ENCODE measurements at places on chromosomes 5 and 9.

DNA sequence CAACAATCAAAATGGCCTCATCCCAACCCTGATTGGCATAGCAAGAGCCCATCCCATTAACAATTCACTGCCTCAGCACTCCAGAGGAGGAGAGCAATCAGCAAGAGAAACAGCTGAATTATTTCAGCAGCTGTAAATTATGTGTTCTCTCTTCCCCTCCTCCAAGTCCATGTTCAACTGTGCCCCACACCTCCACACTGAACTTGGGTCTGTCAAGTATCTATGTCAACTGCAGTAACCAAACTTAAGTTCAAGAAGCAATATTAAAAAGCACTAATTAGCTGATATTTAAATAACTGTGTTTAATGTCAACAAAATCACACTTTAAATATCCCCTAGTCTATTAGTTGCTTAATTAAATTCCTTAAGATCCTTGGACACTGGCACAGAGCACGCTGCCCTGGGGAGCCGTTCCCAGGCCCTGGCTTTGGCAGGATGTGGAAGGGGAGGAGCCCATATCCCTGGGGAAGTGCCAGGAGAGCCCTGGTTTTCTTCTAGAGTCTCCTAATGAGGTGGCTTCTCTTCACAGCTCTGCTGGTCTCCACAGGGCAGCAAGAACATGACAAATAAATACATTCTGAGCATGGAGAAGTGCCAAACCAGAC is 50.6 kb downstream of the SIL1 start:
- DNase-seq = no peak

DNA sequence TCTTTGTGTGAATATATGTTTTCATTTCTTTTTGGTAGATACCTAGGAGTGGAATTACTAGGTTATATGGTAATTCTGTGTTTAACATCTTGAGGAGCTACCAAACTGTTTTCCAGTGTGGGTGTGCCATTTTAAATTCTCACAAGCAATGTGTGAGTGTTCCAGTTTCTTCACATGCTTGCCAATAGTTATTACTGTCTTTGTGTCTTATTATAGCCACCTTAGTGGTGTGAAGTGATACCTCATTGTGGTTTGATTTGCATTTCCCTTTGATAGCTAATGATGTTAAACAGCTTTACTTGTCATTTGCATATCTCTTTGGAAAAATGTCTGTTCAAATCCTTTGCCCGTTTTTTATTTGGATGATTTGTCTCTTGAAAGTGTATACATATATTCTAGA is 513.0 kb downstream of the TMEM38B start:
- DNase-seq = no peak

GRCh38 chr5:1002836-1003235 is 5.8 kb upstream of the NKD2 start:
- DNase-seq = no peak

DNA sequence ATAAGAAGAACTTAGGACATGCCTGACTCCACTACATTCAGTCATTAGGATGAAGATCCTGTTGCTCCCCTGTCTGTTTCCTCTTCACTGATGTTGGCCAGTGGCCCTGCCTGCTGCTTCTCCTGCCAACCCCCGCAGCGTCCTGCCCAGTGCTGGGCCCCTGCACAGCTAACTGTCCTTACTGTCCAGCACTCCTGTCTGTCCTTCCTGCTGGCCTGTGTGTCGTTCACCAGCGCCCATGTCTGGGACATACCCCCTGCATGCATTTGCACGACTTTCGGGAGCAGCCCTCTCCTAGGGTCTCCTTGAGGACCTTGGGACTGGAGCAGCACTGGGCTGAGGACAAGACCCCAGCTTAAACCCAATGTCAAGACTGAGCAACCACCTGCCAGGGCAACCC is 547.6 kb downstream of the BNC2 start:
- no peak for DNase-seq

GRCh38 chr9:127050591-127051001 is 71.8 kb downstream of the ANGPTL2 start:
- DNase-seq = no peak

GRCh38 chr5:1673042-1673677 is 126.5 kb downstream of the MRPL36 start:
- DNase-seq = no peak

- no peak for DNase-seq
These were observed 50.0 kb upstream of the COL5A1 start for GRCh38 chr9:134591573-134591981.

- no peak for DNase-seq
These were observed 248.3 kb downstream of the FSTL4 start for GRCh38 chr5:133363807-133364587.

GRCh38 chr5:168603746-168604145 is 24.6 kb upstream of the PANK3 start:
- no peak for DNase-seq

- no peak for DNase-seq
These were observed 55.1 kb upstream of the NRARP start for GRCh38 chr9:137357166-137357565.

DNA sequence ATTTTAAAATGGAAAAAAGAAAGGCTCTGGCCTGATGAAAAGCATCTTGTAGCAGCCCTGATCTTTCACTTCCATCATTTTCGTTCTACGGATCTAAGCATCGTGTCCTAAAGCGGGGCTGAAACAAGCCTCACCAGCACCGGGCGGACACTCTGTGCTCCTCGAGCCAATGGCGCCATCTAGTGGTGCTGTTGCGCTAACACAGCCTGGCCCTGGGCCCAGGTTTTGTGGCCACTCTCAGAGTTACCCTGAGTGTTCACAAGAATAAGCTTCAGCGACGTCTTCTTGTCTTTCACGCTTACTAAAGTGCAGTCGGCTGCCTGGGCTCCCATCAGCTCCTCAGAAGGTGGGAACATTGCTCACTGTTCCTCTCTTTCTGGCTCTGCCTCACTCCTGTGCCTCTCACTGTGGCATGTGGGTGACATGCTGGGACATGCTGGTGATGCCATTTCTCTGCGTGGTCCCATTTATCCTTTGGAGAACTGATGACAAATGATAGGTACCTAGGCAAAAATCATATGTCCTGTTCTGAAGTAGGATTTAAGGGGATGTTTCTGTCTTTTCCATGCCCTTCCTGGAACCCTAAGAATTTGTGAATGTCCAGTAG is 32.7 kb downstream of the DMRT3 start:
- DNase-seq = peak; percentile 65

GRCh38 chr5:167916261-167916691 is 375.2 kb upstream of the WWC1 start:
- DNase-seq = no peak

GRCh38 chr9:111150181-111150580 is 111.9 kb upstream of the LPAR1 start:
- no peak for DNase-seq

DNA sequence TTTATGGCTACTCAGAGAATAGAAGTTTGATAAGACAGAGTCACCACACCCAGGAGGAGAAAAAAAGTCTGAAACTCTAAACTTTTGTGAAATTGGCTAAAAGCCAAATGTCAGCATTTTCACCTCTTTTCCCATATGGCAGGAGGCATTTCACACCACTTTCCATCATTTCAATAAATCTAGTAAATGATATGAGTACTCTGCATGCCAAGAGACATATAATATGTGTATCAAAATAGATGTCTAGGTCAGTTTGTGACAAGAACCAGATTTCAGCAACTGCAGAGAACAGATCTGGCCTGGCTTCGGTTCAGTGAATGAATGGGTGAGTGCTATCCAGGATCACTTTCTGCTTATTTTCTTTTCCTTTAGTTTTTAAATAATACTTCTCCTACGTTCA is 470.8 kb downstream of the ENC1 start:
- no peak for DNase-seq

DNA sequence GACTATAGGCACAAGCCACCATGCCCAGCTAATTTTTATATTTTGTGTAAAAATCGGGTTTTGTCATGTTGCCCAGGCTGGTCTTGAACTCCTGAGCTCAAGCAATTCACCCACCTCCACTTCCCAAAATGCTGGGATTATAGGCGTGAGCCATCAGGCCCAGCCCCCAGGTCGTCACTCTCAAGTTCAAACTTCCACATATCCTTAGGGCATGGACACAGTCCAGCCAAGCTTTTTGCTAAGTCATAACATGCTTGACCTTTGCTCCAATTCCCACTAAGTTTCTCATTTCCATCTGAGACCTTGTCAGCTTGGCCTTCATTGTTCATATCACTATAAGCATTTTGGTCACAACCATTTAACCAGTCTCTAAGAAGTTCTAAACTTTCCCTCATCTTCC is 43.9 kb upstream of the ARAP3 start:
- no peak for DNase-seq

GRCh38 chr5:54090495-54091120 is 219.8 kb downstream of the ARL15 start:
- DNase-seq = no peak

DNA sequence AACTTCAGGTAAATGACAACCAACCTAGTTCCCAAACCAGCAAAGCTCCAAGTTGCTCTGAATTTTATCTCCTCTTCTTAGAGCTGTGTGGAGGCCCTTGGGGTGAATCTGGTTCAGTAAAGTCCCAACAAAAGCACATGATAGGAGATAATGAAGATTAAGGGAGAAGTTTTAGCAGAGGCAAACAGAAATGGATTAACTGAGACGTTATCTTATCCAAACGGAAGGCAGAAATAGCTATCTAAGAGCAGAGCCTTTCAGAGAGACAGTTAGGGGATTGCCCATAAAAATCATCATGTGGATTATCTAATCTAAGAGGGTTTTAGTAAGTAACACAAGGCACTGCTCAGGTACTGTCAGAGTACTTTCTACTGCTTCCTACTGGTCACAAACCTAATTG is 183.9 kb upstream of the ZNF618 start:
- DNase-seq = no peak

DNA sequence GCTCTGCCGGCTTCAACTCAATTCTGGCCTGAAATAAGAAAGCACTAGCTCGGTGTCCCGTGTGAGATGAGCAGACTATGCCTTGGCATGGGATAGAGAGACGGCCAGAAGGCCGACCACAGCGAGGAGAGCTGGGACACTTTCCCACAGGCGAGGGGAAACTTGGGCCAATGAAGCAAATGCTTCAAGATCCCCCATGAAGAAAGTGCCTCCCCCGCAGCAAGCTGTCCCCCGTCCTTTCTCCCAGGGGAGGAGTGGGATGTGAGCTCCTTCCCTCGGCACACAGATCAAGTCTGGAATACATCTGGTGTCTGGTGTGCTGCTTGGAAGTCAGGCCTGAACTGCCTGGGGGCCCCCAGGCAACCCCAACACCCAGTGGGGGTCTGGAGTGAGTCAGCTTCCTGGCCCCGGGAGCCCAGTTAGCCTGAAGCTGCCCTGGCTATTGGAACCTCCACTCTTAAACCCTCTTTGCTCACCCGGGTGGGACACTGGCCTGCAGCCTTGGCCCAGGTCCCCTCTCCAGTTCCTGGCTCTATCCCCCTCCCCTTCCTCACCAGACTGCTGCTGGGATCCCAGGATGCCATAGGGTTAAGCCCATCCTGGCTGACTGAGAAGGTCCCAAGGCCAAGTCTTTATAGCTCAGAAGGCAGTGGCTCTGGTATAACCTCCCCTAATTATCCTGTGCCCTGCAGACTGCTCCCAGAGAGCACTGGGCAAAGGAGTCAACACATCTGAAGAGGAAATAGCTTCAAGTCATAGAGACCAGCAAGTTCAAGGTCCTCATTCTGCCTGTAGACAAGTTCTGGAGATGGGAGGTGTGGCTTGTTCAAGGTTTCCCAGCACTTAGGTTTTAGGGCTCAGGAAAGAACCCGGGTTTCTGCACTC is 205.3 kb downstream of the TTLL11 start:
- DNase-seq = no peak

- DNase-seq = no peak
These were observed 147.4 kb upstream of the IRX4 start for GRCh38 chr5:2030131-2030530.

DNA sequence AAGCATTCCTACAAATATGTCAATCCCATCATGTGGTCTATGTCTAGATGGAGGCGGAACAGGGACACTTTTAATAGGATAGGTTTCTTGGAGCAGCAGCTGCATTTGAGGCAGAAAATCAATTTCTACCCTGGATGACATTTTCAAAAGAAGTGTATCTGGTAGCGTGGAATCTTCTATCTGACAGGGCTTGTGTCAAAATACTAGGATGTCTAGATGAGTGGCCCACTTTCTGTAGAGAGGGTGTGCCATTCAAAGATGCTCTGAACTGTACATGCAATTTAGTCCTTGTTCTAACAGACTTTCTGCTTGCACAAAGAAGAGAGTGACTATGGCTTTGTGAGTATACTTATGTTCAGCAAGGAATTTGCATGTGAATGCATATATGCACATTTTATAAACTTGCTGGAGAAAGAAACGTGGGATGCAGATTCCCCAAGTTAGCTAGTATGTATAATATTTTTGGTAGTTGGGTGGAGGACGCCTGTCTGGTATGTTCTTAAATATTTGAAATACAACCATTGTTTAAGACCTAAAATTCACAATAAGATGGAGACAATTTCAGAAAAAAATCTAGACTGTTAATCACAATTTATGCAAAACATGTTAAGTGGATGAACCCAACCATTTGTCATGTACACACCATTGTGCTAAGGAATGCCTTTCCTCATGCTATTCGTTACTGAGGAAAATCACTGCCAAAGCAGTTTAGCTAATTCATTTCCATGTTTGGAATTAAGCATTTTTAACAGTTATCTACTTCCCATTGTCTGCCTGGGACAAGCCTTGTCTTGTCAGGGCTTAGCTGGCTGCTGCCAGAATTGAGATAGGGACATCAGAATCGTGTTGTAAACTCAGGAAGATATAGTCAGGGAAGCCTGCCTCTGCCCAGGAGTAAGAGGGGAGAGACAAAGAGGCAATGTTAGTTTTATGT is 129.1 kb upstream of the MEF2C start:
- no peak for DNase-seq

GRCh38 chr9:112751056-112751795 is 666 bp downstream of the SNX30 start:
- no peak for DNase-seq

DNA sequence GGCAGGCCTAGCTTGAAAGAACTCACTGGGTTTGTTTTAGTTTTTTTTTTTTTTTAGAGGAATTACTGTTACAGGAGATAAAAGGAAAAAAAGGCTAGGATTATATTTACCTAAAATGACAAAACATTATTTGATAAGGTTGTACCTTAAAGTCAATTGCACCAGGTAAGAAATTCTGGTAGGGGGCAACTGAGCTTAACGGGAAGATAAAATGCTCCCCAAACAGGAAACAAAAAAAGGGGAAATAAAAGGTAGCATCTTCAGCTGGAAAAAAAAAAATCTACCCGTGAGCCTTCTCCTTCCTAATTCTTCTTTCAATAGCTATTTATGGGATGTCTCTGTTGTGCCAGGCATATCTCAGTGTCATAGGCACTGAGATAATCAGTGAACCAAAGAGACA is 164.5 kb downstream of the PIK3R1 start:
- no peak for DNase-seq

- DNase-seq = no peak
These were observed 165.6 kb upstream of the IER5L start for GRCh38 chr9:129343424-129344375.

GRCh38 chr5:16561660-16562059 is 55.1 kb downstream of the RETREG1 start:
- no peak for DNase-seq

- no peak for DNase-seq
These were observed 6.7 kb upstream of the PHF2 start for GRCh38 chr9:93569621-93570174.

- no peak for DNase-seq
These were observed 9.4 kb downstream of the TMED7 start for GRCh38 chr5:115616472-115616871.

- DNase-seq = no peak
These were observed 53.7 kb upstream of the BOD1 start for GRCh38 chr5:173670130-173670651.

GRCh38 chr5:982377-983237 is 26.0 kb upstream of the NKD2 start:
- DNase-seq = no peak

GRCh38 chr9:129422843-129423192 is 198.1 kb downstream of the C9orf50 start:
- no peak for DNase-seq
